ENCODE measurements at places on chromosomes 4 and X. TPM values are rescaled to one million over a fixed set of nuclear protein-coding genes. Genes with fewer than 3 reads are reported as not detected.

DNAAF6 gene
- total RNA-seq: not detected

DNA sequence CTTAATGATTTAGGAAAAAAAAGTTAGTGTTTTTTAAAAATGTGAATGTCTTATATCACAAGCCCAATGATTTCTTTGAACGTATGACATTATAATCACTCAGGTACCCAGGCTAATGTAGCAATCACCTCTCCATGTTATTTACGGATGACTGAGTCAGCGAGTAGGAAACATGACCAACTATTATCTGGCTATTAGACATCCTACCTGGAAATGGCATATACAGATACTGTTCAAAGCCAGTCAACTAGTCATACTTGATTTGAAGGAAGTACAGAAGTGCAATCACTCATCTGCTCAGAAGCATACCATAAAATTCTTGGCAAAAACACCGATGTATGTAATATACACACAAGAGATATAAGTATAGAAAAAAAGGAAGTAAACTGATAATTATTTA, 732.5 kb downstream of the ARAP2 start:
- no peak for DNase-seq

- DNase-seq: no peak
These were observed 541.4 kb downstream of the ADGRL3 start for GRCh38 chr4:61741327-61742096.

DNA sequence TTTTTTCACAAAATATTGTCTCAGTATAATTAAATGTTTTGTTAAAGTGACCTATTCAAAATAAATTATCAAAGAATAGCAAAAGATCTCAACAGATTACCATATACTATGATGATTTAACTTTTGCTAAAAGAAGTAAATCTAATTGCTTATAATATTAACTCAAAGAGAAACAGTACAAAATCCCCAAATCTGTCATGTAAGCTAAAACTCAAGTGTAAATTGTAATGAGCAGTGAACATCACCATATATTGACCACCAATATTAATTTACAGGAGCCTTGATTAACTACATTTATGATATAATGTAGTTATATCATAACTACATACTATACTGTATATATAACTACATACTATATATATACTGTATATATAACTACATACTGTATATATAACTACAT, 174.4 kb downstream of the SLC39A8 start:
- no peak for DNase-seq

FRG2 gene
- total RNA-seq: not detected

DNA sequence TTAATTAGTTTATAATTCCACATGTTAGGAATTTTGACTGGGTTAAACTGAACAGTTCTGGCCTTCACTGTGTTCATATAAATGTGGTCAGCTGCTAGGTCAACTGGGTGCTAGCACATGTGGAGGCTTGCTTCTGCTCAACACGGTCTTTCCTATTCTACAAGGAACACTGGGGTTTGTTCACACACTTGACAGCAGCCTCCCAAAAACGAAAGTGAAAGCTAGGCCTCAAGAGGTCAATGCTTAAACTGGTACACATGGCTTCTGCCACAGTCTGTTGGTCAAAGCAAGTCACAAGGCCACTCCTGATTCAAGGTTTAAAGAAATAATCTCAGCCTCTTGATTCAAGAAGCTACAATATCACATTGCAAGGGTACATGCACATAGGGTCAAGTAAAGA, 126.5 kb downstream of the QDPR start:
- DNase-seq: peak; percentile 77

RRH gene
- total RNA-seq: not detected

PFKFB1 gene
- not detected for total RNA-seq

FAM53A gene
- total RNA-seq: 0.86 TPM

GRCh38 chr4:92111493-92111892, 192.3 kb upstream of the GRID2 start:
- no peak for DNase-seq

DNA sequence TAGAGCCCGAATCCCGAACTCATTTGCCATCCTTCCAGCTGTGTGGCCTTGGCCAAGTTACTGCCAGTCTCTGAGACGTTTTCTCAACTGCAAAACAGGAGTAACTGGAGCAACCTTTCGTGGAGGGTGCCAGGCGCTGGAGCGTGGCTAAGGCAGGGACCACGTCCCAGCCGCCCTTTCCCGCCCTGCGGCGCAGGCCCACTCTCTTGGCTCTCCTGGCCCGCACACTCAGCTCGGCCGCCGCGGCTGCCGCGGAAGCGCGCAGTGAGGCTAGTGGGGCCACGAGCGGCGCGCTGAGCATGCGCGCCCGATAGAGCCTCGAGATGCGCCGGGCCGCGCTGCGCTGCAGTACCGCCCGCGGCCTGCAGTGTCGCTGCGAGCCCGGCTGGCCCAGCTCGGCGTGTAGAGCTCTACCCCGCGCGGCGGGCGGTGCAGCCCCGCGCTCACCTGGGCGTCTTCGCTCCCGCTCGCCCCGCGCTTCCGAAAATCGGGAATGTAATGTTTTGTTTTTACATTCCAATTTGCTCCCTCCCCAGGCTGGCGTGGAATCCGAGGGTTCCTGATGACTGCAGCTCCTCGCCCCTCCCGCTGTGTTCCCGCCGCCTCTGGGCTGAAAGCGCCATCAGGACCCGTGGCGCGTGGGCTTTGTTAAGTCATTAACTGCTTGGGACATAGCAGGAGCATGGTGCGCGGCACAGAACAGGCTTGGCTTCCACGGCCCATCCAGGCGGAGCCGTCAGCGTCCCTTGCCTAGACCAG, 4.0 kb upstream of the ZNF518B start:
- peak; percentile 51 for DNase-seq

MAGEC2 gene
- total RNA-seq: not detected

- no peak for DNase-seq
These were observed 1194.6 kb downstream of the ADGRL3 start for GRCh38 chr4:62394766-62395165.

DNA sequence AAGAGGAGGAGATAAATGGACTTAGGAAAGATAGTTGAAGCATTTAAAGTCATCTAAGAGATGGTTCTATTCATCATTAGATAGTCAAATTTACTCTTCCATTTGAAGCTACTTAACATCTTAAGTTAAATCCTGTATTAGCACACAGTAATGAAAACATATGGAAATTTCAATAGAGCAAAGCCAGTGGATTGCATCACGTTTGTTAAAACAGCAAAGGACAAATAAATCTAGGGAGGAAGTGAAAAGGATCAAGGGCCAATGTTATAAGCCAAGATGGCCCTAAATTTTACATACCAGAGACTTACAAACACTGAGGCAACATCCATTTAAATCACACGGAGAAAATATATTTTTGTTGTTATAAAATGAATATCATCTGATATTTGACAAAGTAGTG, 602.8 kb downstream of the INPP4B start:
- peak; percentile 22 for DNase-seq

GRCh38 chr4:90906239-90906638, 779.0 kb downstream of the CCSER1 start:
- DNase-seq: no peak

ADH1A gene
- total RNA-seq: not detected

DNA sequence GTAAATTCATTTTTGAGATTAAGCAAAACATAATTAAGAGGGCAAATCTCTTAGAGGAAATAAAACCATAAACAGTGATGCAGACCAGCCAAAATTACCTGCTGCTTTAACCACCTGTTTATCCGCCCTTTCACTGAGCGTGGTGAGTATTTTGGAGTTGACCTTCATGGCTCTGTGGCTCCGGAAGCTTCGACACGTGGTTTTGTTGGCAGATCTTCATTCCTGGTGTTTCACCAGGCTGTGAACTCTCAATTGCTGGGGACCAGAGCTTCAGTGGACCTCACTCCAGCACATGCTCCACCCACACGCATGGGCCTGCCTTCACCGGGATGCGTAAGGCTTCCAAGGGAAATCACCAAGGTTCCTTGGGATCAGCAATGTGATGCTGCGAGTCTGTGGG, 83.8 kb downstream of the FHDC1 start:
- DNase-seq: no peak

UGT2B10 gene
- not detected for total RNA-seq

CT83 gene
- not detected for total RNA-seq

DNA sequence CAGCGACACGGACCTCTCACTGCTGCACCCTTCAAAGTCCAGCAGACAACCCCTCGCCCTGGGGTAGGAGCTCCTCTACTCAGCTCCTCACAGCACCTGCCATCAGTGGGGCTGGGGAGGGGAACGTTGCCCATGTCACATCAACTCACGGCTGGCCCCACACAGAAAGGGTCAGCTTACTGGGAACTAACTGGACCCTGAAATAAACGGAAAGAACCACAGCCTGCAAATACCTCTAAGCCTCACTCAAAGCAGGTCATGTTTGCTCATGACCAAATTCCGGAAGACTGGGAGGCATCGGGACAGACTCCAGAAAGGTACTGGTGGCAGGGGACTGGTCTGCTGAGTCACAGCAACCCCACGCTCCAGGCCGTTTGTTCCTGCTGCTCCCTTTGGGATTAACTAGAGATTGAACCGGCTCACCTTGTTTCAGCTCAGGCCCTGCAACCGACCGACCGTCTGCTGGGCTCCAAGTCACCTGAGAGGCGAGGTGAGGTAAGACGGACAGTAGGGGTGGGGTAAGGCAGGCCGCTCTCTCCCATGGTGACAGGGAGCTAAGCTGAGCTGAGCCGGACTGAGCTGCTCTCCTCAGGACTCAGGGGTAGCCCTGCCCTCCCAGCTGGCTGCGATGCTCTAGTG, 5.6 kb downstream of the G6PD start:
- peak; percentile 5 for DNase-seq

GLOD5 gene
- total RNA-seq: not detected

GAGE1 gene
- total RNA-seq: not detected

DNA sequence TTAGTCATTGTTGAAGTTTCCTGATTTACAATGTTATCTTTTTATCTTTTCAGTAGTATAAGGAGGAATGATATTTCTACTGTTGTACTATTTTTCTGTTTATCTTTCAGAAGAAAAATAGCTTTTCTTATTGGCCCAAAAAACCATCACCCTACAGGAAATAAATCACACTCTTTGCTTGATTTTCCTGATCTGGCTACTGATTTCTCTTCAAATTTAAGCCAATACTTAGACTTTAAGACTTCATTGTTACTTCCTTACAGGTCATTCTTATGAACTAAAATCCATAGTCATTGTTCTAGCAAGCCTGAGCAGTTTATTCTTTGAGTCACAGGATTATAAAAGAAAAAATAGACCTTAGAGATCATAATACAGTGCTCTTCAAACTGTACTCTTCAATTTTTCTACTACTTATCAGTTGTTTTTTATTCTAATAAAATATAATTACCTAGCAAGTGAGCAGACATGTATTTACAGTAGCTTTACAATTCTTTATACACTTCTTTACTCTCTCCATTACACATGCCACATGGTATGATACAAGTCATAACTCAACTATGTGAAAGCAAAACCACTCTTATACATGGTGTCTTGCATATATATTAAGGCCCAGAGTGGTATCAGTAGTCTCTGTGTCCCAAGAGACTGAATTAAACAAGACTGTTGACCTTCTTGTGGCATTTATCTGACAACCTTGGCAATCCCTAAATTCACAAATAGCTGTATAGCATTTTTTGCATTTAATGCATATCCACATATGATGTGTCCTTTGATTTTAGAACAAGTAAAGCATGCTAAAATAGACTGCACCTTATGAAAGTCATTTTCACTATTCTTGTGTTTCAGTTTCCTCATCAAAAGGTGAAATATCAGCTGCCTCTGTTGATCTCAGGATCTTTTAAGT, 47.9 kb downstream of the TET2 start:
- DNase-seq: peak; percentile 25

PGAM4 gene
- total RNA-seq: not detected

RAP2C gene
- total RNA-seq: 24.2 TPM

DNA sequence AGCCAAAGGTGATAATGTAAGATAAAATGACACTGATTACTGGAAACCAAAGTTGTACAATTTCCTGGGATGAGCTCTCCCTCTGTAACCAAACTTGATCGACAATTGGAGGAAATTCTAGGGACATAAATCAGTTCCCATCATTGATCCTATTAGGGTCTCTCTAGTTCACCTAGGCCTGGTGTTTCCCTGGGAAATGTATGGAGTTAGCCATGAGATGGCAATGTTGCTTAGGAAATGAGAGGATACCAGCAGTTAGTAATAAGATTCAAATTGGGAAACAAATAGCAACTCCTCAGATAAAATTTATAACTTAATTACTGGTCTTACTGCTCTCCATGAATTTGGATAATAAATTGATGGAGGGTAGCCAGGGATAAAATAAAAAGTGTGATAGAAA, 52.2 kb downstream of the SPATA18 start:
- DNase-seq: no peak

- no peak for DNase-seq
These were observed 112.5 kb upstream of the FRG1 start for GRCh38 chr4:189828081-189828697.

ANTXR2 gene
- total RNA-seq: 107 TPM

- no peak for DNase-seq
These were observed 7.1 kb downstream of the AWAT2 start for GRCh38 chrX:70042399-70043371.

LARP1B gene
- 25.5 TPM for total RNA-seq

CFI gene
- total RNA-seq: 18.4 TPM

OPRPN gene
- total RNA-seq: not detected

DNA sequence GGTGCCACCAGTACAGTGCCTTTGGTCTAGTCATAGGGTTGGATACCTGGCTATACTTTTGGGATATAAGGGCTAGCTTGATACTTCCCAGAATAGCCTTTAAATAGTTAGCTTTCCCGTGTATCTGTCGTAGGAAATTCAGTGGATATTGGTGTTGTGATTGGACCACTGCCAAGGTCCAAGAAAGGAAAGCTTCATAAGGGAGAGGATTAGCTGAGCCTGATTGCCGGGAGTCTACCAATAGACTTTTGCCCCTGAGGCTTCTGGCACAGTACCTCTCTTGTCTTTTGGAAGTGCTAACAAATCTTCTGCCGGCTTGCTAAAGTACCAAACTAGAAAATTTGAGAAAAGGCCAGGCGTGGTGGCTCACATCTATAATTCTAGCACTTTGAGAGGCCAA, 350.6 kb downstream of the CHIC1 start:
- DNase-seq: peak; percentile 42
